ENCODE measurements at places on chromosomes 1 and 21.

DNA sequence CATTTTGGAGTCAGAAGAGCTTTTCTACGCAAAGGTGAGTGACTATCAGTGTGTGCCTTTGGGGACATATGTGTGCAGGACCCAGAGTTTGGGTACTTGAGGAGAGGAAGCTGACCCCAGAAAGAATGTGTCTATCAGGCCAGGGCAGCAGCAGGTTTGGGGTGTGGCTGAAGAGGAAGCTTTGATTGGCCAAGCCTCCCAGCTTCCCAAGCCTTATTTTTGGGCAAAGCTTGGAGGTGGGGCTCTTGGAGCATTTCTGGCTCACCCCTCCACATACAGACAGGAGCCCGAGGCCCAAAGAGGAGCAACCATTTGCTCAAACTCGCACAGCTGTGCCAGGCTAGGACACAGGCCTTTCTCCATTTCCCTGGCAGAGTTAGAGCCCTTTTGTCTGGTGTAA lies 4.7 kb downstream of the GPR3 start:
- DNase-seq, result no peak

DNA sequence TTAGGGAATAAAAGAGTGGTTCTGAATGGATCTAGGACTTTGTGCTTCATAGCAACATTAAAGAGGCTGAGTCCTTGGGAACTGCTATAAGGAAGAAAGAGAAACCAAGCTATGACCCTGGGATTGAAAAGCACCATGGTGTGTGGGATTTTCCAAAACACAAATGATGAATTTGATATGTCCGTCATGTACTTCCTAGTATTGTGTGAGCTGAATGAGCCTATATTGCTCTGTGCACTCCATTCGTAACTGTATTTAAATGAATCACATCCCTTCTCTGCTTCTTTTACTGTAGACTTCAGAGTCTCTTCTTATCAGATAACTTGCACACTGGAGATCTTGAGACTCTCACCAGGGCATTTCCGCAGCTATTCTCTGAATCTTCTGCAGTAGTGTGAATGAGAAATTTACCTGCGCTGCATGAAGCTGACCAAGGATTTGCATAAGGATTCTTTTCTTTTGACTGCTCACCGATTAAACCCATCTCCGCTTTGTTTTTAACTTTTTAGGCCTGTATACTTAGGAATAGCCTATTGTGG lies 23.1 kb upstream of the OR10J4 start:
- no peak for DNase-seq

DNA sequence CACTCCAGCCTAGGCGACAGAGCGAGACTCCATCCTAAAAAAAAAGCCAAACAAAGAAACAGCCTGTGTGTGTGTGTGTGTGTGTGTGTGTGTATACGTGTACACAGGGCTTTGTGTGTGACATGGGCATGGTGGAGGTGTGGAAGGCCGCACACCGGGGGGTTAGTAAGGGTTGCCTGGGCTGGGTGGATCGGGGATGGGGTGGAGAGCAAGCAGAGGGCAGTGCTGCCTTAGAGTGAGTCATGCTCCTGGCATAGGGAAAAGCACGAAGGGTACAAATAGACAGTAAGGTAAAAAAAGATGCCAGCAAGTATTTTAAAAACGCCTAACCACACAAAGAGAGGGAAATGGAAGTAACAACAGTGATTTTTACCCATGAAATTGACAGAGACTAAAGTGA lies 6.2 kb downstream of the PRMT2 start:
- no peak for DNase-seq

DNA sequence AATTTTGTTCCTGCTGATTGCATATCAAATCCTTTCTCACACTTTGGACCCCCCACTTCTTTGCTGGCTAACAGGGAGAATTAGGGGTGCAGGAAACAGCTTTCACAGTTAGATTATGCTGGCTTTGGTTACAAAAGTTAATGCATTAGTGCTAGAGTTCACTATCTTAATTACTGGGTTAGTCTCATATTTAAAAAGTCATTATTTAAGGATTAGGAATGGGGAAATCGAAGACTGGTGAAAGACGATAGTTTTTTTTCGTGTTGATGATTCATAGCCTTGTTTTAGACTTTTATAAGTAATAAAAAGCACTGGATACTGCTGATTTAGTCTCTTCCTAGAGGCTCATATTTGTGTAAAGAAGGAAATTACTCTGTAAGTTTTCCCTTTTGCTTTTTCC lies 11.6 kb downstream of the ST6GALNAC3 start:
- no peak for DNase-seq

GRCh38 chr21:33055991-33056390 lies 13.9 kb upstream of the OLIG1 start:
- no peak for DNase-seq

- peak; percentile 0 for DNase-seq
These were observed 4.1 kb downstream of the KRTAP13-4 start for GRCh38 chr21:30434033-30434631.

GRCh38 chr1:177092001-177092400 lies 72.5 kb downstream of the ASTN1 start:
- DNase-seq, result no peak

GRCh38 chr1:227521782-227522181 lies 41.6 kb upstream of the ZNF678 start:
- DNase-seq, result no peak

DNA sequence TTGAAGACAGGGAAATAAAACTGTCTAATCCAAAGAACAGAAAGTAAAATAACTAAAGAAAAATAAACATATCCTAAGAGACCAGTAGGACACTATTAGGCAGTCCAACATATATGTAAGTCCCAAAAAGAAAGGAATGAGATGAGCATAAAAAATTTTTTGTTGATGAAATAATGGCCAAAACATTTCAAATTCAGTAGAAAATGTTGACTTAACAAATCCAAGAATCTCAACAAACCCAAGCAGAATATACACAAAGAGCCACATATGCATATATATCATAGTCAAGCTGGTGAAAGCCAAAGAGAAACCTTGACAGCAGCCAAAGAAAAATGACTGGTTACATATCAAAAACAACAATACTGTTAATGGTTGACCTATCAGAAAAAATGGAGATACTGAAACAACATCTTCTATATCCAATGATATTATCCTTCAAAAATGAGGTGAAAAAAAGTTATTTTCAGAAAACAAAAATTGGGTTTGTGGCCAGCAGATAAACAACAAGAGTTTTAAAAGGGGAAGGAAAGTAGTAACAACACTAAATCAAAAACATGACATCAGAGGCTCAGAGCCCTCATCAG lies 26.4 kb downstream of the ZNF644 start:
- no peak for DNase-seq

- DNase-seq, result peak; percentile 2
These were observed 986.0 kb downstream of the TTLL7 start for GRCh38 chr1:83012950-83013349.

- DNase-seq, result no peak
These were observed 16.8 kb downstream of the GALNT2 start for GRCh38 chr1:230083746-230084407.

DNA sequence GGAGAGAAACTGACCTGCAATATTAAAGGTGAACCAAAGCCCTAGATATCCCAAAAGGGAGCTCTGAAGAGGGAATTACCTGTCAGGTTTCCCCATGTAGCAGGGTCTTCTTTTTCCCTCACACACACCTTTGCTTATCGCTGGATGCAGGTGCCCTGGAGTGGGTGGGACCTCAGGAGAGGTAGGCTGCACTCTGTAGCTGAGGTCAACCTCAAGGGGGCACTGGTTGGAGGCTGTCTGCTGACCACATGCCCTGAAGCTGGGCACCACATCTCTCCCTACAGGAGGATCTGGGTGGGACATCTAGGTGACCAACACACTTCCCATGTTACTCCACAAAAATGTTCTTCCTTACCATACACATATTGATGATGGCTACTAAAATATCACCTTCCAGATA lies 298.7 kb upstream of the USP25 start:
- no peak for DNase-seq

DNA sequence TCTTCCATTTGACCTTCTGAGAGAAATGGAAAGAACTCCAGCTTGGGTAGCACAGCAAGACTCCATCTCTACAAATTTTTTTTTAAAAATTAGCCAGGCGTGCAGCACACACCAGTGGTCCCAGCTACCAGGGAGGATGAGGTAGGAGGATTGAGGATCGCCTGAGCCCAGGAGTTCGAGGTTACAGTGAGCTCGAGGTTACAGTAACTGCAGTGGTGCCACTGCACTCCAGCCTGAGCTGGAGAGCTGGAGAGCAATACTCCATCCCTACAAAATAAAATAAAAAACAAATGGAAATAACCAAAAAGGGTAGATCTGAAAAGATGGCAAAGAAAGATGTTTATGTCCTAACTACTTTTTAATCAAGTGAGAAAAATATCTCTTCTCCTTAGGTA lies 14.5 kb downstream of the POGZ start:
- no peak for DNase-seq

DNA sequence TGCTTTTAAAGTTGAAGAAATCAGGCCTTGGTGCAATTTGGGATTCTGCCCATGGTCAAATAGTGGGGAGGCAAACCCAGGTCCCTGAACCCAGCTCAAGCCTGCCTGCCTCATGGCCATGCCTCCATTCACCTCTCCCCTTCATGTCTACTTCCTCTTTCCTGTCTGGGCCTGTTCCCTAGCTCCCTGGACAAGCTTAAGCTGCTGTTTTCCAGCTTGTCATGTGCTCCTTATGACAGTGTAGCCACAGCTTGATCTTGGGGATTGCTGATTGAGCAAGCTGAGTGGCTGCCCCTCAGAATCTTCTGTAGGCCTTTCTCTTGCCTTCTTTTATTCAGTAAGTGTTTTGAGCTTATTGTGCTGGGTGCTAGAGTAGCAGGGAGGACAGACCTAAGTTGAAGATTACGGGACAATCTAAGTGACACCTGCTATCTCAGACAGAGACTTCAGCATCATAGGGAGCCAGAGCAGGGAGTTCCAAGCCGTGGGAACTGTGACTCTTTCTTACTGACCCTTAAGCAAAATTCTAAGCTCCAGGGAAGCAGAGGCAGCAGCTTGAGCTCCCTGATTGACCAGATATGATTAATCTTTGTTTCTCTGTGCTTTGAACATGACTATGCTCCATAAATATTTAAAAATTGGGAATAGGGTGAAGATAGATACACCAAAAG lies 520 bp upstream of the MR1 start:
- DNase-seq, result peak; percentile 57

DNA sequence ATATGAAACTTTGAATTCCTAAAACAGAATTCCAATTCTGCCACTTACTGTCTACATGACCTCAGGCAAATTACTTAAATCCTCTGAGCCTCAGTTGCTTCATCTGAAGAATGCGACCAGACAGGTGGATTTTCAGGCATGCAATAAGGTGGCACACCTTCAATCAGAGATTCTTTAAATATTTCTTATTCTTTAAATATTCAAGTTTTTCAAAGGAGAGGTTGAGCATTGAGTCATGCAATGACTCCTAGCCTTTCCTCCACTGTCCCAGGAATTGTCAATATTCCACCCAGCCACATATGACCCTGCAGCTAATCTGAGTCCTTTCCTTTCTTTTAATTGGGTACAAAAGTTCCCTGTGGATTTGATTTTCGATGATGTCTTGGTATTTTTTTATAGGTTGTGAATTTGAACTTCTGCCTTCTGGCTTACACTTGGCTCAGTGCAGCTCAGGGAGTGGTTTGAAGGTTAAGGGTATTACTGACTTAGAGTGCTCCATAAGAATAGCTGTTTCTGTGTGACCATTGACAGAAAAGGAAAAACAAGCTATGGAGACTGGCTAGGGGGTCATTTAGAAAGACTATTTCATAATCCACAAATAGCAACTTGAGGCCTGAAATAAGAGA lies 52.2 kb upstream of the PRDX6 start:
- no peak for DNase-seq

DNA sequence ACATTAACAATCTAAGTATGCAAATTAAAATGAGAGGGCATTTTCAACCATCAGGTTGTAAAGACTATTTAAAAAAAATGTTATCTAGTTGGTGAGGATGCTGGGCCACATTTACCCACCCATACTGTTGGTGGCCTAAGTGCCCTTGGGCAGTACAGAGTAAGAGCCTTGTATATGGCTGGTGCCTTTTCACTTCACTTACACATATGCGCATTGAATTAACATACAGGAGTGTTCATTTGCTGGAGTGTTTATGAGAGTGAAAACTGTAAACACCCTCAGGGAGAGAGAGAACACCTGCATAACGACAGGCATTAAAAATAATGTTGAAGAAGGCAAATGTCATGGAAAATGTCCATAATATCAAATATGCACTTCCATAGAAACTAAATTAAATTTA lies 427.1 kb downstream of the PCP4 start:
- no peak for DNase-seq

DNA sequence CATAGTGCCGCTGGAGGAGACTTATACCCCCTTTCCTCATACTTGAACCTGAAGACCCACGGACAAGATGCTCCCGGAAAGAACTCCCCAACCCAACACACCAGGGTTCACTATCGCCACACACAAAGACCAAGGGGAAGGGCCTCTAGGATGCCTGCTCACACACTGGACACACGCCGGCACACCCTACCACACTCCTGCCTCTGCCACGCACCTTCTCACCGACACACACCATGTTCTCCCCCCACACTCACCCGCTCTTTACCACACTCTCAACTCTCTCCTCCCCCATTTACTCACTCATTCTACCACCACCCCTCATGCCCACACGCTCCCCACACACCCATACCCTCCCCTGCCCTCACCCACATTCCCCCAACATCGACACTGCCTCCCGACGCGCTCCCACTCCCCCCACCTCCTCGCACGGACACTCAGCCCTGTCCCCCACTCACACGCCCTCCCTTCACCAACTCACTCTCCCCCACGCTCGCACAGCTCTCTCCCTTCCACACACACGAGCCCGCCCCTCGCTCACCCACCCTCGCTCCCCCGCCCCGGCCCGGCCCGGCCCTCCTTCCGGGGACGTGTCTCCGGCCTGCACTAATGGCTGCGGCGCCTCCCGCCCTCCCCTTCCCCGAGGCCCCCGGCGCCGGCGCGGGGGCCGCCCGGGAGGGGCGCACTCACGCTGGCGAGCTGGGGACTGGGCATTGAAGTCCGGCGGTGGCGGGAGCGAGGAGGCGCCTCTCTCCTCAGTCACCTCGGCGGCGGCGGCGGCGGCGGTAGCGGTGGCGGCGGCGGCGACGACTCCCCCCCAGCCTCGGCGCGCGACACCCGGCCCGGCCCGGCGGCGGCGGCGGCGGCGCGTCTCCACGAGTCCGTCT lies 626 bp downstream of the PTP4A2 start:
- DNase-seq, result peak; percentile 63

DNA sequence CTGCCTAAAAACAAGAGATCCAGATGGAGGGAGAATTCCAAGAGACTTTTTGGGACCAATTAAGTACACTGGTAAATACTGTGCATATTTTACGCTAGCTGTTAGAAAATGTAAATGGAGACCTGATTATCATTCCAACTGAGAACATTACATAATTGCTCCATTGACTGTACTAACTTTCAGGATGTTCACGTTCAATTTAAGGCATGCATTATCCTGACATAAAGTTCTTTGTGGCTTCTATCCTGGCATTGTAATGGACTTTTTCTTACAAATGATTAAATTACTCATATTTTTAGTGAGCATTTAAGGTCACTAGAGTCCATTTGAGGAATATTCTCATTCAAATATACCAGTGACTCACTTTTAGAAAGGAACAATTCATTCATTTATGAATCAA lies 883.3 kb upstream of the TMPRSS15 start:
- DNase-seq, result no peak

DNA sequence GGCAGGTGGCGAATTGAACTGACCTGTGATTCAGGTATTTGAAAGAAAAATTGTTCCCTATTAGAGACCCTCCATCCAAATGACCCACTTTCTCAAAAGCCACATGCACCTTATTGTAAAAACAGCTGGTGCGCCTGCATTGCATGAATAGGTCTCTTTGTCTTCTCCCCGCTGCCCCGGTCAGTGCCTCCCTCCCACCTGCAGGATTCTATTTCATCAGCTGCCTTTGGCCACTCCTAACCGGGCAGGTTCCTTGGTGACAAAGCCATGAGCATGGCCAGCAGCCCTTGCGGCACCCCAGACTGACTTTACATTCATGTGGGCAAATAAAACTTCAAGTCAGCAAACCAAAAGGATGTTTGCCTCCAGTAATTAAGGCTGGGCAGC lies 6.4 kb downstream of the TMPRSS3 start:
- DNase-seq, result no peak

Measured in fibroblast of the aortic adventitia (primary cell).